ENCODE measurements at places on chromosomes 7 and 10. TPM values are rescaled to one million over a fixed set of nuclear protein-coding genes. Genes with fewer than 3 reads are reported as not detected.

GRCh38 chr10:61987537-61987936, 86.0 kb downstream of the ARID5B start:
- no peak for DNase-seq

- DNase-seq: no peak
Measured at GRCh38 chr7:83547526-83547925, 101.4 kb downstream of the SEMA3E start.

DNA sequence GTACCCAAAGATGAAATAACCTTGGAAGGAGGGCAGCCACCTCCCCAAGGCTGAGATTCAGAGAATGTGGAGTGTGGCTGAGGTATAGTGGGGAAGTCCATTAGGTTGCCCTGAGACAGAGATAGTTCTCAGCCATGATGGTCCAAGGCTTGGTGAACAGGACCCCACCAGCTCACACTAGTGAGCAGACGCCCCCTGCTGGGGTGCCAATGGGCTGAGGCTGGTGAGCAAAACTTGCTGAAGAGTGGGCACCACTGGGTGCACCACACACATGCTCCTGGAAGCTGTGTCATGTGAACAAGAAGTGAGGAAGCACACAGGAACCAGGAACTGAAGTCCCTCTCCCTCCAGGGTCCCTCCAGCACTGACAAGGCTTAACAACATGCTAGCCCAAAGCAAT, 8.9 kb downstream of the FBXL13 start:
- peak; percentile 52 for DNase-seq

DNA sequence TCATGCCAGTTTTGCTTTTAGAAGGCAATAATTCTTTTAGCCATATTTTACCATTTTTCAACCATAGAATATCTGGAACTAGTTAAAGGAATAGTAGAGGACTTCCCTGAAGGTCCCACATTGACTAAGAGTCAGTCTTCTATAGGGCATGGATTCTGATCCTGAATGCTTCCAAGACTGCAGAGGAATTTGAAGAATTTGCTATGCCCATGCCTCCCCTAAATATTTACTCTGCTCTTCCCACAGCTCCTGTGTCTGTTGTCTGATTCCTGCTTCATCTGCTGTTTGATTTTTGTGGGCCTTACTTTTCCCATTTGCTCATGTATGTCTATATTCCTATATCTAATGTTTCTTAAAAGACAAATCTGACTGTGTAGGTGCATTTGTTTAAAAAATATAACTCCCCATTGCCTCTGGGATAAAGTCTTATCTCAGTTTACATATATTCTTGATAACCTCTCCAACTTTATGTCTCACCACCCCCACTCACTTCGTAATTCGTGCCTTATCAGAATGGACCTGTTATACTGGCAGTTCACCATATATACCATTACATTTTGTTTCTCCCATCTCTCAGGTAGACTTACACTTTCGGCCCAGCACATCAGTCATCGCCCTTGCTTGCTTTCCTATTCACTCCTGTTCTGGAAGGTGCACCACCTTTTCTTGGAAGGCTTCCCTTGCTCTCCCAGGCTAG, 33.9 kb downstream of the LRRC4 start:
- DNase-seq: no peak

MINPP1 gene
- total RNA-seq: 10.3 TPM

SFTPD gene
- total RNA-seq: not detected

PDZD7 gene
- total RNA-seq: 0.14 TPM
